ENCODE measurements at places on chromosomes 1 and 21.

GRCh38 chr1:88923224-88923623 is 31.9 kb upstream of the GTF2B start:
- DNase-seq: no peak

- DNase-seq: no peak
These were observed at the start of gene ADCY10 for GRCh38 chr1:167913895-167914496. Gene ADCY10, minus strand, starts transcription at chr1:167914134. Its CDS starts 8,994 bp downstream, at chr1:167905140.

- DNase-seq: no peak
These were observed 64.1 kb downstream of the PEX14 start for GRCh38 chr1:10538646-10539355.

DNA sequence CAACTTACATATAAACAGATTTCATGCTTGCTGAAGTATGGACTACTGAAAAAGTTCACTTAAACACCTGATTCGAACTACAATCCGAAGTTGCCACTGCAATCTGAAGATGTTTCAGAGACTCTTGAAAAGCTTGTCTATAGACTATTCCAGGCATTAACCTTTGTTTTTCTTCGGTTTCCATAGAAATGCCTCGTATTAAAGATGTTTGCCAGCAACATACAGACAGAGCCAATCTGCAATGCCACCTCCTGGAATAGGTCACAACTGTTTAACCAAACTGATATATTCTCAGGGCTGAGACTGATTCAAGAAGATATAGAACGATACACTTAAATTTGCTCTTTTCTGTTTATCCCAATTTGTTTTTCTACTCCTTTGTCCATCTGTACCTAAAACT is 28.9 kb upstream of the DMRTB1 start:
- DNase-seq: no peak

DNA sequence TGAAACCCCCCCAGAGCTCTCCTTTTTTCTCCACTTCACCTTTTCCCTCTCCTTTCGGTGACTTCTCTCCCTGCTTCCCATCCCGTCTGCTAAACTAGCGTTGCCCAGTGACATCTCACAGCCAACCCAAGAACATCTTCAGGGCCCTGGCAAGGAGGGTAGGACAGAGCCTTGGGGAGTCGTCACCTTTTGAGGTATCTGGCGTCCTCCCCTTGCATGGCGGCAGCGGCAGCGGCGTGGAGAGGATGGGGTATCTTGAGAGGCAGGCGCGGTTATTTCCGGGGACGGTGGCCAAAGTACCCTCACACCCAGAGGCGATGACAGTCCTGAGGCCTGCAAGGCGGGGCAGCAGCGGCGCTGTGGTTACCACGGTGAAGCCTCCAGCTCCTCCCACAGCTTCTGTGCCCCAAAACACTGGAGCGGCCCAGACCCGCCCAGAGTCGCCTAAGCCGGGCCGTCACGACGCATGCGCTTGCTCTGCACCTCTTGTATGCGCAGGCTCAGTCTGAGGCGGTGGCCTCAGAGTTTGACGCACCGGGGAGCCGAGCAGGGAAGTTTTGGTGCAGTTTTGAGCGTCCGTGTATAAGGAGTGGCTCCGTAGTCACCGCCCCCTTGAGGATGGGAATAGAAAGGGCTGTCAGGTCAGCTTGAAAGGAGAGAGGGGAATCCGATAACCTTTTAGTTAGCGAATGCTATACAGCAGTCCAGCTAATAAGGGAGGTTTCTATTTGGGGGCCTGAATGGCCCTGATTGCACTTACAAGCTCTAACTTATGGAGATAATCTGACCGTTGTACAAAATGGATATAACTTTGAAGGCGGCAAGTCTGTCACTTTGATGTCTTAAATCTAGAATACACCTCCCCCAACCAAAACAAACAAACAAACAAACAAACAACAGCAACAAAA is at the start of gene KIFAP3:
Gene KIFAP3 (minus strand): TSS at position 446 of the 908 bp plus-strand sequence. CDS start 228 bp downstream, at position 218.
- peak; percentile 97 for DNase-seq

DNA sequence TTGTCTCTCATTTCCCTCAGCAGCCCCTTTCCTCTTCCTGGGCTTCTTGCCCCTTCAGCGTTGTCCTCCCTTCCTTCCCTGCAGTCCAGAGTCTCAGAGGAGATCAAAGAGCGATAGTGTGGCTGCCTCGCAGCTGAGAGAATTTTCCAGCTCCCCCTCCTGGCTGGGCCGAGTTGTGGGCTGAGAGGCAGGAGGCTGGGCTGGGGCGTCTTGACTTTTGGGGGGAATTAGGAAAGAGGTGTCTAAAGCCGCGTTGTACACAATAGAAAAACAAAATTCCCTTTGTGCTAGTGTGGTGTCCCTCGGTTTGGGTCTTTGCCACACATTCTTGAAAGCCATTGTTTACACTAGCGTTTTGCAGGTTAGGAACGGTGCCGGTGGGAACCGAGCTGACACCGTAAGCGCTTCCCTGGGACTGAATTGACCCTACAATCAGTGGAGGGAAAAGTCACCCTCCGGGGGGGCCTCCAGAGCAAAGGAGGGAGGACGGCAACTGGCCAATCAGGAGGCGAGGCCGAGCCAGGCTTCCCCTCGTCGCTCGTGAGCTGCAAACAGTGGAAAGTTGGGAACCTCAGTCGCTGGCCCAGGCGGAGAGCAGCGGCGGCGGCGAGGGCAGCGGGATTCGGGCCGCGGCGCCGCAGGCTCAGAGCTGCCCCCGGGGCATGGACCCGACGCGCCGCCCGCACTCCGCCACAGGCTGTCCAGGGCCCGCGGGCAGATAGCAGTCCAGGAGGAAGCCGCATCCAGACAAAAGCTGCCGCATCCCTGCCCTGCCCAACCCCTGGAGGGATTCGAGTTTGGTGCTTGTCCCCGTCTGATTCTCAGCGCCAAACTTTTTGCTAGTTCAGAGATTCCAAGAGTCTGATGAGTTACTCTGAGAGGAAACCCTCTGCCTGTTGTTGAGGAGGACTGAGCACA is at the start of gene HMCN1:
Gene HMCN1 (plus strand): TSS at position 574 of the 918 bp plus-strand sequence. CDS start 389 bp downstream, outside the sequence.
- DNase-seq: peak; percentile 57

GRCh38 chr21:27246741-27247140 is 279.9 kb upstream of the ADAMTS5 start:
- DNase-seq: peak; percentile 40
